ENCODE measurements at places on chromosomes 1 and 21.

DNA sequence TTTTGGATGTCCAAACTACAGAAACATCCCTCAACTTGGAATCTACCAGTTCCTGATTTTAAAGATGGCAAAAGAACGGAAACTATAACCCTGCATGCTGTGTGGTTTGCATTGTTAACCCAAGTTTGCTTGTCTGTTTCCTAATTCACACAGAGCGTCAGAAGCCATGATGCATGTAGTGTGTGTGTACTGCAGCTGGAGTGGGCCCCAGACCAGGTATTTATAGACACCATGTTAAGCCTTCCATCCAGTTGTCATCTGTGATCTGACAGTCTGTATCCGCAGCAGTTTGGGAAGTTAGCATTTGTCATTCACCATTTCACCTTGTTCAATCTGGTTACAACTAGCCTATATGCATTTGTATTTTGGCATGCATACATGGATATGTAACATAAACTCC lies 27.7 kb upstream of the PLEKHM2 start:
- DNase-seq: no peak

GRCh38 chr1:232184561-232185530 lies 445.1 kb downstream of the SIPA1L2 start:
- no peak for DNase-seq

GRCh38 chr1:70090875-70091274 lies 114.5 kb downstream of the LRRC40 start:
- peak; percentile 4 for DNase-seq

- DNase-seq: no peak
Observed at GRCh38 chr21:25179116-25179515, 428.2 kb downstream of the MRPL39 start.

GRCh38 chr1:66475940-66476339 lies 58.0 kb upstream of the SGIP1 start:
- DNase-seq: no peak

GRCh38 chr1:10196976-10197375 lies 13.4 kb upstream of the KIF1B start:
- DNase-seq: no peak

DNA sequence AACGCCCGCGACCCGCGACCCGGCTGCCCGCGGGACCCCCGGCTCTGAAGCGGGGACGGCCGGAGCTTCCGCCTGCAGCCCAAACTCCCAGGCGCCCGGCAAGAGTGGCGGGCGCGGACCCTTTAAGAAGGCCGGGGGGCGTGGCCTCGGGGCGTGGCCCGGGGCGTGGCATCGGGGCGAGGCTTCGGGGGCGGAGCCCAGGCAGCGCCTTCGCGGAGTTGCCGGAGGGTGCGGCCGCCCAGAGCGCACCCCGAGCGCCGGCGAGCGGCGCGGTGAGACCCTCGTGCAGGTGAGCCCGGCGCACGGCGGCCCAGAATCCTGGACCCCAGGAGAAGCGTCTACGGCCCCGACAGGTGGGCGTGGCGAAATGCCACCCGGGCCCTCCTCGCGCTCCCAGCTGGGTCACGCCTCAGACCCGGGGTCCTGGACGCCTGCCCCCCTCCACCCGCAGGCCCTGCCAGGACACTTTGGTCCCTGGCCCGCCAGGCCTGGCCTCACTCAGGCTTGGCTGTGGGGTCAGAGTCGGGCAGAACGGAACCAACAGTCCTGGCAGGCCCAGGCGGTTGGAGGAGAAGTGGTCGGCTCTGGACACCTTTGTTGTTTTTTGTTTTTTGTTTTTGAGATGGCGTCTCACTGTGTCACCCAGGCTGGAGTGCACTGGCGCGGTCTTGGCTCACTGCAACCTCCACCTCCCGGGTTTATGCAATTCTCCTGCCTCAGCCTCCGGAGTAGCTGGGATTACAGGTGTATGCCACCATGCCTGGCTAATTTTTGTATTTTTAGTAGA lies 14.4 kb downstream of the RNF223 start:
- peak; percentile 77 for DNase-seq

DNA sequence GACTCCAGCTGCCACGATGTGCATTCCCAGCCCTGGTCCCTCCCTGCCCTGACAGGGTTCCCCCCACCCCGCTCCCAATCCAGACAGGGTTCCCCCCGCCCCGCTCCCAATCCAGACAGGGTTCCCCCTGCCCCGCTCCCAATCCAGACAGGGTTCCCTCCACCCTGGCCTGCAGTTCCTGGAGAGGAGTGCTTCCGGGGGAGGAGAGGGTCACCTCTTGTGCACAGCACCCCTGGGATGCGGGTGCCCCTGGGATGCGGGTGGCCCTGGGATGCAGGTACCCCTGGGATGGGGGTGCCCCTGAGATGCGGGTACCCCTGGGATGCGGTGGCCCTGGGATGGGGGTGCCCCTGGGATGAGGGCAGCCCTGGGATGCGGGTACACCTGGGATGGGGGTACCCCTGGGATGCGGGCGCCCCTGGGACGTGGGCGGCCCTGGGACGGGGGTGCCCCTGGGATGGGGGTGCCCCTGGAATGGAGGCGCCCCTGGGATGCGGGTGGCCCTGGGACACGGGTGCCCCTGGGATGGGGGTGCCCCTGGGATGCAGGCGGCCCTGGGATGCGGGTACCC lies 36.7 kb upstream of the SLC19A1 start:
- no peak for DNase-seq

- DNase-seq: no peak
Observed at GRCh38 chr1:147202576-147202975, 22.6 kb downstream of the FMO5 start.

DNA sequence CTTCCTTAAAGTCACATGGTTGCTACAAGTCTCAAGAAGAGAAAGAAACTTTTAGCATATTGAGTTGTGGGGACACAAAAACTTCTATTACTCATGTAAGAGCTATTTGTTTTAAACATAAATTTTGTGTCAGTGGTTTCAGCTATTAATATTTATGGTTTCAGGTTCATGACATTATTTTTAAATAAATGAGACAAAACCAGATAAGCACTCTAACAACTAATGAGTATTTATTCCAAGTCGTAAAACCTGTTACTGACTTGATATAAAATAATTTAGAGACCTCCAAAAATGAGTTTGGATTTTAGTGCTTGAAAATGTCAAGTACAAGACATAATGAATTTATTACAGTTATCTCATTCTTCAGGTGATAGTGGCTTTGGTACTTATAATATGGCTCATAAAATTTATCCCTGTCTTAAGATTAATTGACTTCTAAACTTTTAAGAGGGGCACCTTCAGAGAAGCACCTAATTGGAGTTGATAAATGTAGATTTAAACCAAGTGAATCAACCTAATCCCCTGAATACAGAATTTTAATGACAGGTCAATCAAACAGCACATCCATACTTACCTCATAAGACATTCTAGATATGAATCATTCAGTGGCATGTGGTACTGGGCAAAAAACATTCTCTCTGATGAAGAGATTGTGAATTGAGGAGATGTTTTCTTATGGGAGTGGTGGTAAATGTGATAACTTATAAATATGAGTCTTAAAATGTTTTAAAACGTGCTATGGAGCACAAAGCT lies 167.7 kb upstream of the PTGFR start:
- no peak for DNase-seq

DNA sequence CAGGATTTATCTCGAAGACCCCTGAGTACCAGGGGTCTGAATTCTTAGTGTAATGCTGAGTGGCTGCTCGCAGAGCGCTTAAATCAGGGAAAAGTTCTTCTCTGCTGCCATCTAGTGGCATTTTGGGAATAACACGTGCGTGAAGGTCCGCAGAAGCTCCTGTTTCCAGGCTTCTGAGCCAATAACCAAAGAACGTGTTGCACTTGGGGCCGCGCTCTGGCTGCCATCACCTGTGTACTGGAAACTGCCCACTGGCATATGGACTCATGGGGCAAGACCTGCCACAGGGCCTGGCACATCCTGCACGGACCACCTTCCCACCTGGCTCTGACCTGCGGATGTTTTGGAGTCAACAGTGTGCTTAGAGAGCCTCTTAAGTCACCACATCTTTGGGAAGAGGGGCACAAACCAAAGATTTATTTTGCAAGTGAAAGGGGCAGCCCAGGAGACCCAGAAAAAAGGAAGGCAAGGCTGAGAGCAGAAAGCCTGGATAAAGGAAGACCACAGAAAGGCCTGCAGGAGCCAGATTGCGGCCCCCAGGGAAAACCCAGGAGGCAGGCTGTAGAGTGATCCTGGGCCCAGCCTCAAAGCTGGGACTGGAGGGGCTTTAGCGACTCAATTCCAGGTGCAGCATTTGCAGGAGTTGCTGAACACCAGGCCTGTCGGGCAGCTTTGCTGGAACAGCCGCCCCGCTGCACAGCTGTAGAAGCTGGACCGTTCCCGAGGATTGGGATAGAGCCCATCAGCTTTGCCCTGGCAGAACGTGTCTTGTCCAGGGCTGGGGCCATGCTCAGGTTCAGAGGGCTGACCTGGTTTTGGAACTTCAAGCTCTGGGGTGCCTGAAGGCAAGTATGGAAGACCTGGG lies 13.0 kb downstream of the CHIT1 start:
- DNase-seq: peak; percentile 58

DNA sequence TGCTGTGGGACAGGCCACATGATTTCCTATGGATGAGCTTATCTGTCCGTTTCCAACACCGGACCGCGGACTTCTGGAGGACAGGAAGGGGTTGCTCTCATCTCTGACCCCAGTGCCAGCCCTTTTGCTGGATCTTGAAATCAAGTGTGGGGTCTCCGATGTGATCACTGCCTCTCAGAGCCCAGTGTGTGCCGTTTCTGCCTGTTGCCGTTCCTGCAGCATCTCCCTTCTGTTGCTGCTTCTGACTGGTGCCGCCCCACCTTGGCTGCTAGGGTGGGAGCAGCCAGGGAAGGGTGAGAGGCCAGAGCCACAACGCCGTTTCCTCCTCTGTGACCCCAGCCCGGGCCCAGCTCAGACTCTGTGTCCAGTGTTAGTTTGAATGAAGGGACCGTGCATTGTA lies 67.3 kb upstream of the WNT4 start:
- no peak for DNase-seq

GRCh38 chr1:153293480-153293775 lies 19.3 kb downstream of the PGLYRP3 start:
- no peak for DNase-seq

- no peak for DNase-seq
Observed at GRCh38 chr1:90339811-90340210, 344.9 kb downstream of the ZNF326 start.

GRCh38 chr1:213617133-213617532 lies 370.6 kb upstream of the PROX1 start:
- DNase-seq: no peak

DNA sequence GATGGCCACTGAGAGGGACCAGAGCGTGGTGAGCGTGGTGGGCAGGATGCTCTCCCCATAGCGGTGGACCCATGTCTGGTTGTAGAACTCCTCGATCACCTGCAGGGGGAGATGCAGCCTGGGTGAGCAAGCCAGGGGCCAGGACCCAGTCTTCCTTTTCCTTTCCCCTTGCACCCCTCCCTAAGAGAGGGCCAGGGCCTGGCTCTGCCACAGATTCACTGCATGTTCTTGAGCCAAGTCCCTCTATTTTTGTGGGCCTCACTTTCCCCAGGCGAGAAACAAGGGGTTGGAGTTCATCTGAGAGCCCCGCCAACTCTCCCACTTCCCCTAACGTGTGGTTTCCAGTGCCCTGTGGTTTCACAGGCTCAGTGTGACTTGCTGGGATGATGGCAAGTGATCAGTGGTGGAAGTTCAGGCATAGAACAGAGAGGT lies 27.5 kb downstream of the SLC2A1 start:
- no peak for DNase-seq

GRCh38 chr1:234633246-234634003 lies 23.4 kb upstream of the IRF2BP2 start:
- no peak for DNase-seq

GRCh38 chr1:66335125-66335524 lies 198.8 kb upstream of the SGIP1 start:
- DNase-seq: no peak

DNA sequence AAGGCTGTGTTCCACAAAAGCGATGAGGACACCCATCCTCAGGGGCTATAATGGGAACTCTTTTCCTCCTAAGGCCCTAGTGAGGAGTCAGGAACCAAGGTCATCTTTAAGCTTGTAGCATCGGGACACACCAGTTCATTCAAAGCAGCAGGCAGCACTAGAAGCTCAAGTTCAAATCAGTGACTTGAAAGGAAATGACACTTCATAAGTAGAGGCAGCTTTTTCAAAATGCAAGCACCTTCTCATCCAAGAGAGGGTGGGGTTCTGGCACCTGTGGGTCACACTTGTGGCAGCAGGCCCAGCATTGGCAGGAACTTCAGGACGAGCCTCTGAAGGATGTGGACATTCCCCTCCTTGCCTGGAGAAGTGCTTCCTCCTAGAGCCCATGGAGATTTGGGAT lies 496.3 kb downstream of the KIF26B start:
- DNase-seq: no peak

GRCh38 chr21:32403201-32403777 lies 9.2 kb upstream of the EVA1C start:
- DNase-seq: peak; percentile 78

DNA sequence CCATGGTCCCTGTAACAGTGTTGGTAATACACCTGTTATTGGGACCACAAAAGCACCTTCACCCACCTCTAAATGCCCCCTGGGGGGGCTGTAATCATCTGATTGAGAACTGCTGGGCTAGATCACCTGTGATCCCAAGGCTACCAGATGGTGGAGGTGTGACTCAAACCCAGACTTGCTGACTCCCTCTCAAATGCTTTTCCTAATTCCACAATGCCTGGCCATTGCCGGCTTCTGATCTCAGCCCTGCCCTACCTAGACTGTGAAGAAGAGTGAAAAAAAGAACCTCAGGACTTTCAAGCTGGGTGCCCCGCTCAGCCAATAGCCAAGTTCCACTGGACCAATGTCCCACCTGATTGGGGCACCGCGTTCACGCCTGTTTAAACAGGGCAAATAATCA lies 9.6 kb downstream of the TMEM9 start:
- no peak for DNase-seq

DNA sequence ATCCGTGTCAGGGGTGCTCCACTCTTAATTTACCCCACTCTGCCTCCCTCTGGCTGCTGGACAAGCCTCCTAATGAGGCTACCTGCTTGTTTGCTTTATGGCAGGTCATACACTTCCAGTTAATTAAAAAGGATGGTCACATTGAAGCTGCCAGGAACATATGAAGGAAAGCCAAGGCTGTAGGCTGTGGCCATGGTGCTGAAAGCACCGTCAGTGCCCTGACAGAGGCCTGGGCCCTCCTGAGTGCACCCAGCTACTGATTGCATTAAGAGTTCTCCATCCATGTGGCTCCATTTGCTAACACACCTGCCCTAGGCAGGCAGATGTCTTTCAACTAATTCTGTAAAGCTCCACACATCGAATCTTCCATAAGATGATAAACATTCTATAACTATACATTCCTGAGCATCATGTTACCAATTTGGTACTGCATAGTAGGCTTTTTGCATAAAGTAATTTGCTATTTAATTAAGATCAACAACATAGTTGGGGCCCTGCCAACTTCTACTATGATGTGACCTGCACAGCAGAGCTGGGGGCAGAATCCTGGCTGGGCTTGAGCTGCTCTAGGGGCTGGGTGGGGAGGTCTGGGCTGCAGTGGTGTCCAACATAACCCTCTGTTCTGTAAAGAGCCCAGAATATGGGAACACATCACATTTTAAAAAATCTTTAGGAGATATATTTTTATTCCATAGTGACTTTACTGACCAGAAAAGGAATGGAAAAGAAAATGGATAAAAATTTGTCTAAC lies 224.8 kb downstream of the SIPA1L2 start:
- no peak for DNase-seq

All from H54 (cell line).